Right forelimb (tissue), 1 donor: ENCODE measurements at places on chromosomes 12 and 14.

- no peak for DNase-seq
These were observed 57.2 kb upstream of the USP44 start for GRCh38 chr12:95608252-95609033.

DNA sequence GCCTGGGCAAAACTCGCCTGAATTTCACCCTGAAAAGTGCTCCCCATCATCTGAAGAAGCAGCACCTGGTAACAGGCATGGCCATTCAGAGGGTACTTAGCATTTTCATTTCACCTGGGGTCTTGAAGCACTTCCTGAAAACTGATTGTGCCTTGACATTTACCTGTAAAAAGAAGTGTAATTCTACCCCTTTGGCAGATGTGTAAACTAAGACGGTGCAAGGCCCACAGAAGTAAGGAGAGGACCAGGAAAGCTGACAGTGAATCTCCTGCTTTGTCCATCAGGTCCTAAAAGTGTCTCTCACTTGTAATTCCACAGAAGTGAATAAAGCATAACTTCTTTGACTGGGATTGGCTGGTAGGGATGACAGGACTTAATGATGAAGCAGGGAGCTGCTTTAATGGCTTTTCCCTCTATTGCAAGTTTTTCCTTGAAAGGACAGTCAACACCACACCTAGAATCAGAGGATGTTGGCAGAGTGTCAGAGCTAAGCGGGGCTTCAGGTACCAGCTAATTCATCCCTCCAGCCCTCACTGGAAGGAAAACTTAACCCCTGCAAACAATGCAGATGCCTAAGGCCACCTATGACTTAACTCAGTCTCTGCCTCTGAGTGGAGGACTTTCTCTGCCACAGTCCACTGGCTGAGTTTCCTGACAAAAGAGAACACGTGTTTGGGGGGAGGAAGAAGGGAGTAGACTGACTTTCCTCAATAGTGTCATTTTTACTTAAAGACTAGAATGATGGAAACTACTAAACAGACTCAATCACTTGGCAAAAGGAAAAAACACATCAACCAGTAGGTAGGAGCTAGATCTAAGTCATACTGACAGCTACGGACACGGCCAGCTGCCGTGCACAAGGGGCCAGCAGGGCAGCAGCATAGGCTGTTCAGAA lies 74.7 kb downstream of the NUAK1 start:
- no peak for DNase-seq

DNA sequence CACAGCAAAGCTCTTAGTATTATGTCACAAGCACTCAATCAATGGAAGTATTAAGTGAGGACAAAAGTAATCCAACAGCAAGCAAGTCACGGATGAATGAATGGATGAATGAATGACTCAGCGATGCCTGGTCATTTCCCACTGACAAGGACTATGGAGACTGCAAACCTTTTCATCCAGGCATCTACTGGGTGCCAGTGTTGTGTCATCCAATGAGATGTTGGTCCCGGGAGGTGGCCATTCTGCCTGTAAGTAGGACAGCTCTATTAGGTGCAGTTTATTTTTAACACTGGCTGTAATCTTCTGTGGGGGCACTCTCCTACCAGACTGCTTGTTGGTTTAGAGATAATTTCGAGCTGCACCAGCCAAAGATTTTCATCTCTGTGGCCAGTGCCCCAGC lies 39.4 kb downstream of the STAB2 start:
- DNase-seq, result peak; percentile 50

DNA sequence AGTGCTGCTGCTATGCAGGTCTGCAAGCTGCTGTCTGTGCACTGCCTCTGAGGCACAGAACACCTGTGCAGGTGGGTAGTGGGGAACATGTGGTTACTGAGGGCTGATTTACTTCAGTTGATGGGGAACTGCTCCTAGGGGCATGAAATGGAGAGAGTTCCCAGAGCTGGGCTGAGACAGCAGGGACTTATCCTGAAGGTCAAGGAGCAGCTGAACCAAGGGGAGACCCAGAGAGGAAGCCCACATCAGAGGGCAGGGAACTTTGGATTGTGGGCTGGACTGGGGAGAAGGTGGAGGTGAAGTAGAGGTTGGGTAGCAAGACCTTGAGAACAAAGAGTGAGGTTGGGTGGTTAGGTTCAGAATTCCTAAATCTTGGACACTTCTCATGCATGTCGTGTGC lies 311.9 kb downstream of the AACS start:
- DNase-seq, result no peak

DNA sequence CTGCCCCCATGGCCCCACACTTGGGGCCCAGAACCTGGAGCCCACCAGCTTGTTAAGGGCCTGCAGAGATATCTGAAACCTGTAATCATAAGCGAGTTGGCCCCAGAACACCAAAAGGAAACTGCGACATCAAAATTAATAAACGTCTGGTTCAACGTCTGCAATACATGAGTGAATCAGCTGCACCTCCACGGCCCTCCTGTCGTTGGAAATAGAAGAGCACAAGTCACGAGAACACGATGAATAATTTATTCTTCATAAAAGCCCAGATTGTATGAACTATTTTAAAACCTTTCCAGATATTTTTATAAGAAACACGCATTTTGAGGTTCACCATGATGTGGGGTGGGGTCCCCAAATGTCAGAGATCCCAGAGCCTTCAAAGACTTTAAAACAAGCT lies 9.7 kb upstream of the CMKLR1 start:
- no peak for DNase-seq

DNA sequence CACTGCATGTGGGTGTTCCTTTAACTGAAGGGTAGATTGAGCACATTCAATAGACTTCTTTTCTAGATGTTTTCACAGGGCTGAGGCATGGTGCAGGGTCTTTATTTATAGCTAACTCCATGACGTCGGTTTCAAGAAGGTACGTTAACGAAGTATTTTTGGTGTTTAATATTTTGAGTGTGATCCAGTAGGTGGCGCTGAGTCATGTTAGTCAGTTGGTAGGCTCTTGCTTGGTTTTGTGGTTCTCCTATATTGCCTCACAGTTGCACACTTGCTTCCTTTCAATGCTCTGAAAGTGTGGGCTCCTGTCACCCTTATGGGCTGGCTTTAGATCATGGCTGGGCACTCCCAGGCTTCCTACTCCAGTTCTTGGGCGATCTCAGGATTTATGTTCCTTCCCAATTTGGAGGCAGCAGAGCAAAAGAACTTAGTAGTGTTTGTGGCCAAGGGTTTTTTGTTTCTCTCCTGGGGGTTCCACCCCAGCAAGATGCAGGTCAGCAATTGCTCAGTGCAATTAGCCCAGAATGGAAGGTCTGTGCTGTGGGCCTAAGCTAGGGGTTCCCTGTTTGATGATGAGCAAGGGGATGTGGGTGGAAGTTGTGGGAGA lies 471.6 kb upstream of the FOXG1 start:
- no peak for DNase-seq

DNA sequence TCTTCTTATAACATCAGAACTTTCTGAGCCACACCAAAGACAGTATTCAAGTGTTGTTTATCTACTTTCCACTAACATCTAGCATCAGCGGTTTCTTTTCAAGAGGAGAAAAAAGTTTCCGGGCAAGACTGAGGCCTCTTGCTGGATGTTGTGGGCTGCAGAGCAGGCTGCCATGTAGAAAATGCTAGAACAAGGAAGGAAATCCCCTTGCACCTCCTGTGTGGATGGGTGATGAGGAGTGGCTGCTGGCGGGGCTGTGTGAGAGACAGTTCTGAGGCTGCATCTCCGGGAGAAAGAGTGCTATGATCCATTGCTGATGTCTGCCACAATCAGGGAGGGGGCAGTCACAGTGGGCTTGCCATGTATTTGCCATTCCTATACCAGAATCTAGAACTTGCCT lies 37.8 kb upstream of the PPP1CC start:
- no peak for DNase-seq

DNA sequence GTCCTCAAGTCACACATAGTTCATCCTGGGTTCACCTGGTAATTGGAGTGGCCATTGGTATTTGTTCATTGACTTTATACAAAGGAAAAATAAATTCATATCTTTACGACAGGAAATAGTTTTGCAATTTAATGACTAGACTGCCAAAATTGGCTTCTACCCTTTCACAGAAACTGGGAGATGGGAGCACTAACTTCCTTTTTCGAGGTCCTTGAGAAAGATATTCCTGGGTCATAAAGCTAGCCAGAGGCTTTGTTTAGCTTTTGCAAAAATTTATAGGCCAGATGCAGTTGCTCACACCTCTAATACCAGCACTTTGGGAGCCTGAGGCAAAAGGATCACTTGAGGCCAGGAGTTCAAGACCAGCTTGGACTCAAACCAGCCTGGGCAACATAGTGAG lies 10.2 kb upstream of the OR11G2 start:
- DNase-seq, result no peak

GRCh38 chr12:65334521-65334920 lies 56.0 kb downstream of the MSRB3 start:
- no peak for DNase-seq

- peak; percentile 26 for DNase-seq
These were observed 132.3 kb downstream of the ADGRD1 start for GRCh38 chr12:131085816-131086591.

GRCh38 chr12:25615119-25615518 lies 62.0 kb upstream of the LMNTD1 start:
- no peak for DNase-seq

DNA sequence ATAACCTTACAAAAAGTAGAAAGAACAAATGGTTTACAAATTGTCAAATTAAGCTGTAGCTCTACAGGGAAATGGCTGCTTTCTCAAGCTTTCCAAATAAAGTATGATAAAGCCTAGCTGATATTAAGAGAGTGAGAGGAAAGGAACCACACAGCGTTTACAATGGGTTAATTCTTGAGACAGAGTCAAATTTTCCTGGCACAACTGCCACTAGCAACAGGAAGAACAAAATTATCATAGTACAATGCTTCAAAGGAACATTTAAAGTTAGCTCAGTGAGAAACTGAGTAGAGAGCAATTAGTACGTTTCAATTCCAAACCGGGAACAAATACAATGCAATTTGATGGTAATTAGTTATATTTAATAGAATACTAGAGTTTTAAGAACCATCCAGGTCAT lies 116.0 kb downstream of the PPP1R12A start:
- DNase-seq, result no peak

- peak; percentile 99 for DNase-seq
These were observed at the start of gene NRDE2 for GRCh38 chr14:90331497-90332270. Gene NRDE2 (minus strand): TSS chr14:90331941. CDS start chr14:90331904, 37 bp downstream.

DNA sequence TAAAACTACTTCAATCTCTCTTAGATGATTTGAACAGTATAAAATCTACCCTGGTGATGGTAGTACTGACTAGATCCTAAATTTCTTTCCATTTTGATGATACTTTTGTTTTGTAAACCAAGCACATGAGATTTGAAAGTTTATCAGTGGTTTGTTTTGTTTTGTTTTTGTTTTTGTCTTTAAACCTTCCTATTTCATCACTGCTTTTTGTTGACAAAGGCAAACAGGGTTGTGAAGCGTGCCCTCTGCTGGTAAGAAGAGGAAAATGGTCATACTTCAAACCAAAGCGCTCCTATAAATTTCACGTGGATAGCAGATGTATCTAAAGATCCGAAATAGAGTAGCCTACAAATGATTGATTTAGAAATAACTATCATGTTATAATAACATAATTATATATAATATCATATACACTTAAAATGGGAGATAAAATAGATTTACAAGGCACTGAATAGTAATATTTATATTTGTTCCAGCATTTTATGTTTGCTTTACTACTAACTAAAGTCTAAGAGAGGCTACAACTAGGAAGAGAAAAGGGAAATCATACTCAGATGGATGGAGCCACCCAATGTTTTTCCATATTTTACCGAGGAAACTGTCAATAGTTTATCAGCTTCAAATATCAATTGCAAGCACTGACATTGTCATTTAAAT lies 254.0 kb upstream of the USP15 start:
- no peak for DNase-seq

- DNase-seq, result no peak
These were observed 118.2 kb downstream of the SCARB1 start for GRCh38 chr12:124745465-124745890.

DNA sequence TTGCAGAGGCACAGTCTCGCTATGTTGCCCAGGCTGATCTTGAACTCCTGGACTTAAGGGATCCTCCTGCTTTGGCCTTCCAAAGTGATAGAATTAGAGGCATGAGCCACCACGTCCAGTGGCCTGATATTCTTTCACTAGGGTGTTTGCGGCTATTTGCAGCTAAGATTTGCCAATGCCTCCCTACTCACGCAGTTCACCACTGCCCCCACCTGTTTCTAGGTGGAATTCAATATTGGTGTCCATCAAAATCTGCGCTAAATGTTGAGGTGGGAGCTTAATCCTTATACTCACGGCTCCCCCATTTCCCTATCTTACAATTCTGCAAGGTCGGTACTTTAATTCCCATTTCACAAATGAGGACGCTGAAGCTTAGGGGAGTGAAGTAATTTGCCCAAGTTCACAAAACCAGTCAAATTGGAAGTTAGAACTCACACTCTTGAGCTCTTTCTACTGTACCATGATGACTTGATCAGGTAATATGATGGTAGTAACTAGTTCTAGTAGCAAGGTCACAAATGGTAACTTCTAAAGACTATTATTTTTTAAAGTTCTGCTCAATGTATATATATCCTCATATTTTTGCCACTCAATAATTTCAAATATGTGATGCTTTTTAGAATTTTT lies 22.1 kb upstream of the LRRC9 start:
- no peak for DNase-seq

DNA sequence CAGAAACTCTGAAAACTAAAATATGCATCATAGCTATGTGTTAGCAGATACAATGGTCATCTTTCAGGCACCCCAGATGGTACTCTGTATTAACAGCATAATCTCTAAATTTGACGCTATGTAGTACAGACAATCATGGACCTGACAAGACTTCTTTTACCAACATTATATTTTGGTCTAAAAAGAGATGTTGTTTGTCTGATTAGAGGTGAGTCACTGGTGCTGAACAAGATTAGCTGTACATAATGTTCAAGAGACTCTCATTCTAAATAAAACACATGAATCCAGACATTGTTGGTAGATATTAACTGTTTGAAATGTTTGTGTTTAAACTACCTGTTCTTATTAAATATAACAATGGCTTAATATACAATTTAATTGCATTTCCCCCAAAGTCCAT lies 146.4 kb upstream of the LMNTD1 start:
- no peak for DNase-seq

- DNase-seq, result no peak
These were observed 241.6 kb upstream of the SOX5 start for GRCh38 chr12:24191117-24191516.

- DNase-seq, result no peak
These were observed 1189.2 kb downstream of the BCL11B start for GRCh38 chr14:98082833-98083232.

DNA sequence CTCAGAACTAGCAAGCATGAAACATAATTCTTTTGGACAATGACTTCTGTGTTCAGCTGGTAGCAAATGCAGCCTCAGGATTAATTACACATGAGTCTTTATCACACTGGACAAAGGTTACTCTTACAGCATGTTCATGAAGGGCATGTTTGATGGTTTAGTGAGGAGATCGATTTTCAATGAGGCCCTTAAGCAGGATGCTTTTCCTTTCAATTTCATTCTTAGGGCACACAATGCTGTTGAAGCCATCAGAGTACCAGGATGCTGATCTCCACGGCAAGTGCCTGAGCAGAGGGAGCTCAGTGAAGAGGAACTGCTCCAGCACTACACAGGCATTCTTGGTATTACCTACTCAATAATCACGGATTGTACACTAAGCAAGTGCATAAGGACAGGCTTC lies 542.0 kb downstream of the SNAPC1 start:
- no peak for DNase-seq

GRCh38 chr12:124347805-124348658 lies 53.1 kb downstream of the RFLNA start:
- DNase-seq, result no peak

GRCh38 chr12:3493043-3493858 lies 2.2 kb downstream of the PRMT8 start:
- DNase-seq, result no peak

- no peak for DNase-seq
These were observed 451.8 kb upstream of the TBX3 start for GRCh38 chr12:115135800-115136211.

GRCh38 chr14:102593825-102594137 lies 1.3 kb downstream of the RCOR1 start:
- no peak for DNase-seq
